Naive B cell (primary cell): ENCODE measurements at places on chromosomes 2 and 18.

DNA sequence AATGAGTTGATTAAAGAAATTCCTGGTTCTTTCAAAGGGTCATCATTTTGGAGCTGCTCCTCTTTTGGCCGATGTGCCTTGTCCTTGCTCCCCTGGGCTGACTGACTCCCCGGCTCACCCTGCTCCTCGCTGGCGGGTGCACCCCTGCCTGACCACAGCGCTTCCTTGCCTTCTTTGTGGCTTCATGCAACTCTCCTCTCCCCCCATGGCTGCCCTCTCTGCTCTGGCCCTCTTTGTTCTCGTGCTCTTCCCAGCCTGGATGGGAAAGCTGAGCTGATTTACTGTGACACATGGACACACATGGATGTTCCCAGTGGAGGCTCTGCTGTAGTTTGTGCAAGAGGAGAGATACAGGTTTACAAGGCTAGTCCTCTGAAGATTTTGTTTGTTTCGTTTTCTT lies 234.6 kb downstream of the HAUS1 start:
- no peak for DNase-seq

GRCh38 chr18:48222118-48222517 lies 187.1 kb downstream of the ZBTB7C start:
- DNase-seq: no peak

GRCh38 chr18:48472610-48473009 lies 63.4 kb upstream of the ZBTB7C start:
- no peak for DNase-seq

DNA sequence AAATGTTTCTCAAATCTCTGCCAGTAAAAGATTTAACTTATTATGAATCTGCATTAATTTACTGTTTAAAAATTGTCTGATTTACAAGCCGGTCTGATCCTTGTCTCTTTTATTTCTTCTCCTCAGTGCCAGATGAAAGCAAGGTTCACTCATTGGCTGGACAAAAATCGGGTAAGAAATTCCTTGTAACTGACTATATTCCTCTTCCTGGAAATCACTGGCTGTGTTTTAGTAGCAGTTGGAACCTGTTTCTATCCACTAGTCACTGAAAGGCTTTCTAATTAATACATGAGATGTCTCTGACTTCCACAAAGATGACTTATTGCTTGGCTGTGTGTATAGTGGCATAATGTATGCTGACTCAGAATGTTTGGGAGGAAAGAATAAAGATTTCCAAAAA lies 436.6 kb upstream of the NRP2 start:
- DNase-seq: no peak

DNA sequence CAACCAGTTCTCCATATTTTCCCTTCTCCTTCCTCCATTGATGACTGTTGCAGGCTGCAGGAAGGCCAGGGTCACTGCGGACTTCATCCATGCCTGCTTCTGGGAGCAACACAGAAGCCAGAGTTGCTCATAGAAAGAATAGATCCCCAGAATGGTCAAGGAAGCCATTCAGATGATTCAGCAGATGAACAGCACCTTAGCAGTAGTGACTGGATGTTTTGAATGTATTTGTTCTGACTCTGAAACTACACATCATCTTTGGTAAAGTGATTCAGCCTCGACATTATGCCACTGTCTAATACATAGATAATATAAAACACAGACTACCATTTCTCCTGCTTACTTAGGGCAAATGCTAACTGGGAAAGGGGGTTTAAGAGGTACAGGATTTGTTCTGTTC lies 411.6 kb downstream of the RND3 start:
- DNase-seq: no peak

GRCh38 chr2:98823196-98824170 lies 92.6 kb upstream of the MGAT4A start:
- no peak for DNase-seq

DNA sequence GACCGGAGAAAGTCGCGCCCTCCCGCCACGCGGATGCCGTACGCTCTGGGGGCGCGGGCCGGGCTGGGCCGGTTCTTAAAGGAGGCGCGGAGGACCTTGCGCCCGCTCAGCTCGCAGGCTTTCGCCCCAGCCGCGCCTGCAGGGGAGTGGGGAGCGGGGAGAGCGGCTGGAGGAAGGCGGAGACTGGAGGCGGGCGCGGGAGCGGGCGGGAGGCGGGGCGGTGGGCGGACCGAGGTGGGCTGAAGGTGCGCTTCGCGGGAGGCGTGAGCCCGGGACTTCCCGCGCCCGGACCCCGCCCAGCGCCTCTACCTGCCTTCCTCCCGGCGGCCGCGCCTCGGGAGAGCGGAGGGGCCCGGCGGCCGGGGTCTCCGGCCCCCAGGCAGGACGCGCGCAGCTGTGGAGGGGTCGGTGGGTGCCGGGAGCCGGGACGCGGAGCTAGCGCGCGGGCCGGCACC lies at the start of gene ADRA2B:
ADRA2B (minus strand) TSS at position 148 of the 455 bp plus-strand sequence. CDS start 422 bp downstream, outside the sequence.
- peak; percentile 60 for DNase-seq
